ENCODE measurements at places on chromosomes 7 and 10. TPM values are rescaled to one million over a fixed set of nuclear protein-coding genes. Genes with fewer than 3 reads are reported as not detected.

CPA2 gene
- total RNA-seq = 0.09 TPM

FFAR4 gene
- 0.14 TPM for total RNA-seq

ATP6V0A4 gene
- 0.15 TPM for total RNA-seq

MRPS24 gene
- total RNA-seq = 265 TPM

PNLIP gene
- total RNA-seq = not detected

PODXL gene
- 47.9 TPM for total RNA-seq

EPHB6 gene
- 0.40 TPM for total RNA-seq

COPS6 gene
- 172 TPM for total RNA-seq

Measured in A549 treated with CORT108297 at 1 μM for 4 hours (cell line).